Testis (tissue), 5 donors: ENCODE measurements at places on chromosomes 2 and 18.

GRCh38 chr2:4077017-4077416 is 373.6 kb downstream of the DCDC2C start:
- DNase-seq = no peak

DNA sequence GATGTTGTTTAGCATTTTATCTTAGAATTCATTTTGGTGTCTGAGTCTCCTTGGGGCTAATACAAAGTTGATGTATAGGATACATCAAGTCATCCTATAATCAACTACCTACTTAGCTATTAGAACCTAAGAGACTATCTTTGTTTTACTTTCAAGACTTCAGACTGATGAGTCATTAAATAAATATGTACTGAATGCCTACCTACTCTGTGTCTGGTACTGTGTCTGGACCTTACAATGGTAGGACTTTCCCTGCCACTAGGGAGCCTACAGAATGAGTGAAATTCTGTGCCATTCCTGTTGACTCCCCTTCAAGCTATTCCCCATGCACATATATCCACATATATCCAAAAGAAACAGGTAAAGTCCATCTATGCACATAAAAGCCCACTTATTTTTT is 114.5 kb downstream of the ERBB4 start:
- no peak for DNase-seq

- no peak for DNase-seq
Observed at GRCh38 chr2:226310146-226310545, 489.5 kb downstream of the IRS1 start.

- no peak for DNase-seq
Observed at GRCh38 chr2:201262718-201263117, 2.4 kb downstream of the CASP8 start.

DNA sequence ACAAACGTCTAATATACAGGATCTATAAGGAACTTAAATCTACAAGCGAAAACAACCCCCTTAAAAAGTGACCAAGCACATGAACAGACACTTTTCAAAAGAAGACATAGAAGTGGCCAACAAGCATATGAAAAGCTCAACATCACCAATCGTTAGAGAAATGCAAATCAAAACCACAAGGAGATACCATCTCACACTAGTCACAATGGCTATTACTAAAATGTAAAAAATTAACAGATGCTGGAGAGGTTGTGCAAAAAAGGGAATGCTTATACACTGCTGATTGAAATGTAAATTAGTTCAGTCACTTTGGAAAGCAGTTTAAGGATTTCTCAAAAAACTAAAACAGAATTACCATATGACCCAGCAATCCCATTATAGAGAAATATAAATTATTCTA is 1148.5 kb upstream of the FAM98A start:
- DNase-seq = no peak

GRCh38 chr2:9330612-9331270 is 92.6 kb downstream of the ITGB1BP1 start:
- DNase-seq = no peak

DNA sequence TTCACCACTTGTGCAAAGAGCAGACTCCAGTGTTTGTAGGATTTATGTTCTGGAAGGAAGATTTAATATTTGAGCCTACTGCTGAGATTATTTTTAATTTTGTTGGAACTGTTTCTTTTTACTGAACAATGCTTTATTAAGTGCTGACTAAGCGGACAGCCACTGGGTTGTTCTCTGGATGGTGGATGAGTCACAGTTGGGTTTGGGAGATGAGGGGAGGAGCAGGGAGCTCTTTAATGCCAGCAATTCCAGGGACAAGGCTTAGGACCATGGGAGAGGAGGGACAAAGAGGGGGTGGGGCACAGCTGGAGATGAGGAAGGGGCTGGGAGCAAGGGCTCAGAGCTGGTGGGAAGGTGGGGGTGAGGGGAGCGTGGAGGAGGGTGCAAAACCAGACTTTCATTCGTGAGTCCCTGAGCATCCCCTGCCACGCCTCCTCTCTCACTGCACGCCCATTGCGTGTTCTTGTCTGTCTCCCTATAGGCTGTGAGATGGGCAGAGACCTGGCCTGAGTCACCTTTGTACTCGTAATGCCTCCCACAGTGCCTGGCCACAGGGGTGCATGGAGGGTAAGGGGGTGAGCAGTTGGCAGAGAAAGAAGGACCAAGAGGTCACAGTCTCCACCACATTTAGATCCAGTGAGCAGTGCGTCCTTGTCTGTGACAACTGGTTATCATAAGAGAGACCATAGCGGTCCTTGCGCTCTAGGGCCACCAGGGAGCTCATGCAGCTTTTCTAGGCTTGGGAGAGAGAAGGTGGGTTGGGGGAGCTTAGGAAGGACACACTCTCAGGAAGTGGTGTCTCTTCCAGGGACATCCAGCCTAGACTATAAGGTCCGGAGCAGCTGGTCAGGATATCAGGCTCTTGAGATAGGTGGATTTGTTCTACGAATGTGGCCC is 18.4 kb downstream of the SLC4A3 start:
- DNase-seq = no peak

DNA sequence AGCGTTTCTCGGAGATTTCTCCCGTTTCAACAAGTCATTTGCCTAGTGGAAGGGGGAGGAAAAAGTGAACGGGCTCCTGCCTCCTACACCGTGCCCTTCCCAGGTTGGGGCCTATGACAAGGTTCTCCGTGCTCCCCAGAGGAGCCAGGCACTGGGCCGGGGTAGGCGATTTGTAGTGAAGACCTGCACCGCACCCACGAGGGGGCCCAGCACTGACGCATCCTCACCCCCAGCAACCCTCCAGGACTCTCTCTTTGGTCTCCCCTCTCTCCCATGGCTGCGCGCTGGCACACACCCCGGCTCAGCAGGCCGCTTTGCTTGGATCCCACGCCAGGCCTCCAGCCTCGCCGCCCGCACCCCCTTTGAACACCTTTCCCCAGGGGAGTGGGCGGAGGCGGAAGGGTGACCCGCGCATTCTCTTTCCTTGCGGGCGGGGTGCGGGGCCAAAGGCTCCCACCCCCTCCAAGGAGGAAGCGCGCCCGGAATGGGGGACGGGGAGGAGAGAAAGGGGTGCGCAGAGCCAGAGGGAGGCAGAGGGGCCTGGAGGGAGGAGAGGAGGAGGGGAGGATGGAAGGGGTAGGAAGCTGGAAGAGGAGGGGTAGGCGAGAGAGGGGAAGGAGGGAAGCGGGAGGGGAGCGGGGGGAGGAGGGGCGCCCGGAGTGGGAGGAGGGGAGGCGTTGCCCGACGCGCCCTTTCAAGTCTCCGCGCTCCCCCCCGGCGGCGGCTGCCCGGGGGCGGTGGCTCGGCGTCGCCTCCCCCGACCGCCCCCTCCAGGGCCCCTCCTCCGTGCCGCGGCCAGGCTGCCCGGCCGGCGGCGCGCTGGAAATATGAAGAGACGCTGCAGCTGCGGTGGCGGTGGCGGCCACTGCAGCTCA is at the start of gene APCDD1:
TSS of gene APCDD1 (plus strand) at position 830 of the 875 bp plus-strand sequence. CDS start 347 bp downstream, outside the sequence.
- DNase-seq = peak; percentile 52

DNA sequence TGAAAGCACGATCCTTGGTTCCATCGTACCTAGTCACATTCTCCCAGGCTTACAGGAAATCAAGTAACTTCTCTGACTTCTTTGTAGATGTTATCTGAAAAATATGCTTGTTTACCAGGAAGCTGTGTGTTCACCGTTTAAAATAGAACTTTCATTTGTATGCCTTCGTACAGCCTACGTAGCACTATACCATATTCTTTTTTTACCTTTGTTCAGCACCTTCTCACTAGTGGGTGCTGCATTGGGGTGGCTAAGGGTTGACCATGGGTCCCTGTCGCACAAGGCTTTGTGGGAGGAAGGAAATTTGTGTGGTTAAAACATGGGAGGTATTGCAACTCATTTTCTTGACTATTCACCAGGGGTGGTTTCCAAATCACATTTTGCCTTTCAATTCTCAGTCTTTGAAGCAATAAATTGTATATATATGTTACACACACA is 16.6 kb downstream of the MALT1 start:
- no peak for DNase-seq

DNA sequence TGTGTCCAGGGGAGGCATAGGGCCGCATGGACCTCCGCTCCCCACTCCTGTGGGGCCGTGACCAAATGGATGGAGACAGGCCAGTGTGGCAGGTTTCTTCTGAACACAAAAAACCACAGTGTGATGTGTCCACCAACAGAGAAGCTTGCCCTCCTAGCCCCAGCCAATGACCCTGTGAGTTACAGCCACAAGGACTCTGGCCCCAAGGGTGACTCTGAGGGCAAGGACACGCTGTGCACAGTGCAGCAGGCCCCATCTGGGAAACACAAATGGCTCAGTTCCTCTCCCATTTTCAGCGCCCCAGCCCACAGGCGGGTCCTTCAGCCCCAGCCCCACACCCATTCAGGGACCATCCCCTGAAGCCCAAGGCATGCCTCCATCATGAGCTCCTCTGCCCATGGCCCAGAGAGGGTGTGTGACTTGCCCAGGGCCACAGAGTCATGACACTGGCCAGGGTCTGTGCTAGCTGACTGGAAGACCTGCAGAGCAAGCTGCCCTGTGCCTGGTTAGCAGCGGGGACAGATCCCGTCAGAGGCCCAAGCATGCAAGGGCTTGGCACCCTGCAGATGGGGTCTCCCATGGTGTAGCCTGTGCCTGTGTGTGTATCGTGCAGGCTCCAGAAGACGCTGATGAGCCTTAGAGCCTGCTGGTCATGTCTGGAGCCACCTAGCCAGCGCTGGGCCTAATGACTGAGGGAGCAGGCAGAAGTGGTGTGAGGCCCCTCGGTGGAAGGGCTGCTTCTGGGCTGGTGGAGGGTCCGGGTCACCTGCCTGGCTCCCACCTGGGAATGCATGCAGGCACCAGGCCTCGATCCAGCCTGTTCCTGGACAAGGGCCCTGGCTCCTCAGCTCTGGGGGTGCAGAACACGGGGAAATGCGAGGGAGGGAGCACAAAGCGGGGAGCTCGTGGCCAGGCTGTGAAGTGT is 47.7 kb downstream of the HS6ST1 start:
- DNase-seq = peak; percentile 66

GRCh38 chr2:120880381-120880780 is 144.7 kb downstream of the GLI2 start:
- DNase-seq = no peak

GRCh38 chr18:8461544-8461943 is 147.7 kb upstream of the RAB12 start:
- DNase-seq = no peak

DNA sequence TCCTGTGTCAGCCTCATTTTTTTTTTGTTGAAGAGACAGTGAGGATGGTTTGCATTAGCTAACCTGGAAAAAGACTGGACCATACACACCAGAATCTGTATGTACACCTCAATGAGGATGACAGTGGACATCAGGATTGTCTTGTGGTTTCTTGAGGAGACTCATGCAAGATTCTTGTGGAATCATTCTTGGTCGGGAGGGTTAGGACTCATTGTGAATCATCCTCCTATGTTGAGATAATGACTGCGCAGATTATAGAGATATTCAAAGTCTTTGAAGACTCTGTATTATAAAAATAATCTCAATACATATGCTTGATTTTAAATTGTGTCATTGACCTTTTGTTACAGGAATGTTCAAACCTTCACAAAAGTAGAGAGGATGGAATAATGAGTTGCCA is 49.1 kb upstream of the DOCK10 start:
- DNase-seq = no peak

DNA sequence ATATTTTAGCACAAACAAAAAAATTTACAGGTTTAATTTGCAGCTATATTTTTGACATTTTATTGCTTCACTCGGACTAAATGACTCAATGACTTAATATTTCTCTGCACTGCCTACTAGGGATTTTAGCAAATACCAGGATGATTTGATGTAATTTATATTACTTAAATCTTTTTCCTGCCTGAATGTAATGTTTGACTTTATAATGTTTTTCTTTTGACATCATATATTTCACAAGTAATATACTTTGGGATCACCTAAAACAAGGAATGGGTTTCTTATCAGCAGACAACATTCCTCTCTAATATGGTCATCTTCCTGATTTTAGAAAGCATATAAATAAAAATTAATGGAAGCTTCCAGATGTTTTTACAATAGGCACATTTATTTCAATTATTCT is 253.2 kb upstream of the EPC2 start:
- DNase-seq = no peak

DNA sequence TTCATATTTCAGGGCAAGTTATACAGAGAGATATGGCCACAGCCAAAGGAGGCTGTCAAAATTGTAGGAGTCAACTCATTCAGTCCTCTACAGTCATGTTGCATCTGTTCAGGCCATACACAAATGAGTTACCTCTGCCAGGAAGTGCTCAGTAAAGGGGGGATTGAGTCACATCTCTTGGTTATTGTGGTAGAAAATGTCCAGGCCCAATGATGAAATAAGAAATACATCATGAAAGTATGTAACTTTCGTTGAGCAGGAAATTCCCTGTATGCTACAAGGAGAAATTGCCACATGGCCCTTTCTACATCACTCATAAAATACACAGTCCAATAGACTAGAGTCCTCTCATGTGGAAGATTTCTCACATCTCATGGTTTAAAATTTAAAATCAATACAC is 103.9 kb upstream of the COL3A1 start:
- DNase-seq = no peak

DNA sequence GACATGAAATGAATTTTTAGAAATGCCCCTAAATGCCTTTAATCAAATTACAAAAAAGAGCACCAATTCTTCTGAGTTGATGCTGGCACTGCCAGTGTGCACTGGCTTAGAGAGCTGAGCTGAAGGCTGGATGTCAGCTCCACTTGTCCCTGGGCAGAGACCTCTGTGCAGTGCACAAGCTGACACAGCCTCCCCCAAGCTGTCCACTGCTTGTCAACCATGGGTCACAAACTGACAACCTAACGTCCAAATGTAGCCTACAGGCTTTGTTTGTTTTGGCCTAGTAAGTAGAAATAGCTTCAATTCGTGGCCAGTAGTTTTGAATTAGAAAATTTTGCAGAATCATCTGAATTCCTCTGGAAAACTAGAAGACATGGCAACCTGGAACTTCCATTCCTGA is 605.6 kb downstream of the DCC start:
- DNase-seq = no peak

DNA sequence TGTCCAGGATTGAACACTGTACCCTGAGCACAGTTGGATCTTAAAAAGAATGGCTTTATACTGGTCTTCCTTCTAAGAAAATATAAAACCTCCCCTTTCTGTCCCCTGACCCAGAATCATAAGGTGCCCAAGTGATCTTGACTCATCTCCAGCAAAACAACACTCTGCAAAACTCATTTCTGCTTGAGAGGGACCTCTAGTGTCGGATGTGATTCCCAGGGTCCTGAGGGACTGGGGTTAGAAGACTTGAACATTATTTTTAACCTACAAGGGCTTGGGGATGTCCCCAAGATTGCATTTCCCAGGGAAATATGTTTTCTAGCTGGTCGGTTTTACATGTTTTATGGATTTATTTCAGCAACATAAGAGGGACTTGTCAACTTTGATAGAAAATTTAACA is 1318.5 kb upstream of the CELF4 start:
- DNase-seq = no peak

- no peak for DNase-seq
Observed at GRCh38 chr2:16283071-16283850, 342.9 kb downstream of the MYCN start.

GRCh38 chr2:102504833-102505232 is 31.8 kb downstream of the SLC9A4 start:
- no peak for DNase-seq

- DNase-seq = no peak
Observed at GRCh38 chr2:1605102-1606045, 138.9 kb downstream of the PXDN start.
